ENCODE measurements at places on chromosomes 1 and 21. TPM values are rescaled to one million over a fixed set of nuclear protein-coding genes. Genes with fewer than 3 reads are reported as not detected.

The AKNAD1 gene
- 0.67 TPM for total RNA-seq

The BOLA1 gene
- total RNA-seq = 16.5 TPM

The HSD3B1 gene
- total RNA-seq = not detected

The TSPEAR gene
- total RNA-seq = 0.23 TPM

The LRRC38 gene
- total RNA-seq = 0.17 TPM

The NFIA gene
- 66.6 TPM for total RNA-seq

The IGSF21 gene
- 3.2 TPM for total RNA-seq

The CHD5 gene
- 0.23 TPM for total RNA-seq

GRCh38 chr1:199018471-199019135 is 379.8 kb downstream of the PTPRC start:
- no peak overlapping the region for H3K4me3 ChIP-seq
- no peaks in the 10 kb centered on the region for H3K36me3 ChIP-seq
- no peaks in the 10 kb centered on the region for H3K4me1 ChIP-seq
- H3K27ac ChIP-seq = no peak overlapping the region
- no peak for DNase-seq
- no peaks in the 10 kb centered on the region for H3K27me3 ChIP-seq

- no peak overlapping the region for H3K27ac ChIP-seq
- no peak for DNase-seq
- H3K36me3 ChIP-seq = no peaks in the 10 kb centered on the region
- H3K4me3 ChIP-seq = no peak overlapping the region
- no peaks in the 10 kb centered on the region for H3K4me1 ChIP-seq
- no peaks in the 10 kb centered on the region for H3K27me3 ChIP-seq
Observed at GRCh38 chr1:74323937-74324473, 88.8 kb downstream of the TNNI3K start.

DNA sequence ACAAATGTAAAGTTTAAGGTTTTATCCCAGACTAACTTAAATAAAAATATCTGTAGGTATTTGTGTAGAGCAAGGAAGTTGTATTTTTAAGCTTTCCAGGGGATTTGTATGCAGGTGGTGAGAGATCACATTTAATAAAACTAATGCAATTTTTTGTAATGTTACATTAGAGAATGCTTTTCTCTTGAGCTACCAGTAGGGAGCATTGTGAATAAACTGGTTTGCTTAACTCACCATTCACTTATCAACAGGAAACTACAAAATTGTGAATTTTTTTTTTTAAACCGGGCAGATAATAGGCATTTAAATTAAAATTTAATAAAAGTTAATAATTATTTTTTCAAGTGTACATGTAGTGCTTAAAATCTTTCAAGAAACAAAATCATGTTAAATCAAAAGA is 78.6 kb downstream of the IVNS1ABP start:
- no peaks in the 10 kb centered on the region for H3K4me1 ChIP-seq
- H3K4me3 ChIP-seq = no peak overlapping the region
- no peak for DNase-seq
- H3K27ac ChIP-seq = no peak overlapping the region
- H3K27me3 ChIP-seq = no peaks in the 10 kb centered on the region

DNA sequence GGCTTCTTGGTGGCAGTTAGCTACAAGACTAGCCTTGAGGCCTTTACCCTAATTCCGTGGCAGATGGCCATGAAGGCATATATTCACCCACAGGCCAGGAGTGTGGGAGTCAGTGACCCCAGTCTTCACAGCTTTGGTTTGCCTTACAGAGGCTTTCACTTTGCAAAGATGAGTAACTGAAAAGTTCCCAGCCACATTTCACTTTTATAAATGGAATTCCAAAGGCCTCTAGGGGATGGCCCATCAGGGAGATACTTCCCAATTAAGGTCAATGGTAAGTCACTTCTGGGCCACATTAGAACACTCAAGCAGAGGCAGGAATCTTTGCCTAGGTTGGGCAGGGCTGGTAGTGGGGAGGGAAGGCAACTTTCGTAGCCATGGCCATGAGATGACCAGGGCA is 13.1 kb upstream of the HEYL start:
- H3K4me1 ChIP-seq = peaks cover 6% of the 10 kb centered on the region
- H3K27ac ChIP-seq = no peak overlapping the region
- H3K27me3 ChIP-seq = no peaks in the 10 kb centered on the region
- DNase-seq = no peak
- no peaks in the 10 kb centered on the region for H3K36me3 ChIP-seq
- no peak overlapping the region for H3K4me3 ChIP-seq

DNA sequence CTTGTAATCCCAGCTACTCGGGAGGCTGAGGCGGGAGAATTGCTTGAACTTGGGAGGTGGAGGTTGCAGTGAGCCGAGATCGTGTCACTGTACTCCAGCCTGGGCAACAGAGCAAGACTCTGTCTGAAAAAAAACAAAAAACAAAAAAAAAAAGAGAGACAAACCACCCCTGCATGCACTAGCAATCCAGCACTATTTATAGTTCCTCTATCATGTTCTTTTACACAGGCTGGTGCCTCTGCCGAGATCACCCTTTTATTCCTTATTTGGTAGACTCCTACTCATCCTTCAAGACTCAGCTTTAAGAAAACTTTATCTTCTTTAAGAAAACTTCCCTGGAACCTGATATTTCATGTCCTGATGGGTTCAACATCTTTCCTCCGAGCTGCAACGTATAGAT is 10.8 kb downstream of the FMO5 start:
- peaks cover 34% of the 10 kb centered on the region for H3K36me3 ChIP-seq
- no peak overlapping the region for H3K4me3 ChIP-seq
- no peak overlapping the region for H3K27ac ChIP-seq
- DNase-seq = no peak
- no peaks in the 10 kb centered on the region for H3K27me3 ChIP-seq

GRCh38 chr1:191320062-191320461 is 838.2 kb upstream of the RGS18 start:
- no peak overlapping the region for H3K27ac ChIP-seq
- no peaks in the 10 kb centered on the region for H3K36me3 ChIP-seq
- no peaks in the 10 kb centered on the region for H3K27me3 ChIP-seq

- no peak overlapping the region for H3K27ac ChIP-seq
- no peak overlapping the region for H3K4me3 ChIP-seq
- peaks cover 73% of the 10 kb centered on the region for H3K27me3 ChIP-seq
- DNase-seq = no peak
Observed at GRCh38 chr1:231163830-231164427, 2.1 kb downstream of the TRIM67 start.

DNA sequence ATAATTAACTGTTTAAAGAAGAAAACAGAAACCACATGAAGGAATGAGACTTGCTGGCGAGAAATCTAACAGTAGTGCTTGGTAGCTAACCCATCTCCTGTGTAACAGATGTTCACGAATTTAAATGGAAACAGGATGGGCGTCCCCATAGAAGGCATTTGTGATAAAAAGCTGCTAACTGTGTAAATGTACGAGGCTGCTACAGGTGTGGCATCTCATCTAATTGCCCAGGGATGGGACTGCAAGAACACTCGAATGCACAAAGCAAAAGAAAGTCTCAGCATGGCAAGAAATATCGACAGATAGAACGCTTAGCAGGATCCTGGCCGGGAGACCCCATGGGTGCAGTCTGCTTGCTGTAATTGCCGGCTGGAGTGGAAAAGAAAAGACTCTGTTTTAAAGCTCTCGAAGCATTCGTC is 112.7 kb downstream of the RUNX1 start:
- peaks cover 11% of the 10 kb centered on the region for H3K4me1 ChIP-seq
- H3K27ac ChIP-seq = no peak overlapping the region
- DNase-seq = no peak

GRCh38 chr1:180966744-180967536 is 54.2 kb downstream of the KIAA1614 start:
- DNase-seq = no peak
- H3K4me1 ChIP-seq = no peaks in the 10 kb centered on the region
- no peaks in the 10 kb centered on the region for H3K27me3 ChIP-seq
- H3K36me3 ChIP-seq = peaks cover 24% of the 10 kb centered on the region
- no peak overlapping the region for H3K4me3 ChIP-seq

GRCh38 chr1:26794391-26794790 is 6.6 kb downstream of the PIGV start:
- DNase-seq = no peak
- no peaks in the 10 kb centered on the region for H3K27me3 ChIP-seq
- no peak overlapping the region for H3K27ac ChIP-seq
- H3K4me3 ChIP-seq = no peak overlapping the region

- peaks cover 26% of the 10 kb centered on the region for H3K36me3 ChIP-seq
- H3K27me3 ChIP-seq = no peaks in the 10 kb centered on the region
- no peak overlapping the region for H3K27ac ChIP-seq
- no peak for DNase-seq
Observed at GRCh38 chr1:19310720-19311502, 1.0 kb downstream of the AKR7A2 start.

DNA sequence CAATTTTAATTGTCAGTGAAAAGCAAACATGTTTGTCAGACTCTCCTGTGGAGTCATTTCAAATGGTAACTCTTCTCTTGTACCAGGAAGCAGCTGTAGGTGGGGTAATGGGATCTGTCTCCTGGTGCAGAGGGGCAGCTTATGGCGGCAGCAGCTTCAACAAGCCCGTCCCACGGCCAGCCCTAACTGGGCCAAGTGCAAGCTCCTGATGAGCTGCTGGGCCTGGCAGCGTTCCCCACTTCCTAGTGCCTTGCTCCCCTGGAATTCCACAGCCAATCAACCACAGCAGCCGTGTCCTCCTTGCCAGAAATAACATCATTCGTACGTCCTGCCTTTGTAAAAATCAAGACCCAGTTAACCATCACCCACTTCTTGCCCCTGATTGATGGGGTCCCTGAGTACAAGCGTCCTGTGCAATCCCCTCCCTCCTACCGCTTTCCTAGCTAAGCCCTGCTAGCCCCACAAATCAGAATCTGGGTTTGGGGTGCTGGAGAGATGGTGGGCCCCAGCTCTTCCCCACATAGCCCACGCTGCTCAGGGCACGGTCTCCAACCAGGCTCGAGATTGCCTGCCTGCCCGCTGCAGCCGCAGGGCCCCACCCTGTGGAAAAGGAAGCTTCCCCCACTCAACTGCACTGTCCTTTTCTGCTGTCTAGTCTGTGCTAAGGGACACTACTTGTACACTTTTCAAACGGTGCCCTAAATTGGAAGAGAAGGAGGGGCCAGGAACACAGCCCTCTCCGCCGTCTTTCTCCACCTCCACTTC is 61.2 kb downstream of the TOR1AIP2 start:
- DNase-seq = no peak
- H3K4me1 ChIP-seq = peaks cover 20% of the 10 kb centered on the region
- no peak overlapping the region for H3K27ac ChIP-seq
- no peak overlapping the region for H3K4me3 ChIP-seq
- no peaks in the 10 kb centered on the region for H3K27me3 ChIP-seq

DNA sequence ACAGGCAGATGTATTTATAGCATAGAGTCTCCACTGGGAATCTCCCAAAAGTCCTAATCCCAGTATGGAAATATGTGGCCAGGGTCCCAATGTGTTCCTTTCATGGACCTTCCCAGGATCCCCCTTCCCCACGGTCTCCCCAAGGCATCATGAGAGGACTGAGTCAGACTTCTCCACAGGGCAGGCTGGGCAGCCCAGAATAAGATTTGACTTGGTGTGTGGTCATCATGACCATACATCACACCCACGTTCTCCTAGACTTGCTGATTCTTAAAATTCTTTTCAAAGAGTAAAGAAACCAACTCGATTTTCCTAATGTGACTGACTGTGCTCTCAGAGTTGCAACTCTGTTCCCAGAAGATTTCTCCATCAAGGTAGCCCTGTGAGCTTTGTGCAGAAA is 93.9 kb upstream of the CD34 start:
- H3K4me3 ChIP-seq = no peak overlapping the region
- no peaks in the 10 kb centered on the region for H3K27me3 ChIP-seq
- H3K36me3 ChIP-seq = no peaks in the 10 kb centered on the region
- no peaks in the 10 kb centered on the region for H3K4me1 ChIP-seq
- H3K27ac ChIP-seq = no peak overlapping the region

- peaks cover 8% of the 10 kb centered on the region for H3K4me1 ChIP-seq
- H3K27me3 ChIP-seq = peaks cover 16% of the 10 kb centered on the region
- peak; percentile 76 for DNase-seq
Observed at GRCh38 chr1:29259802-29260441, 23.6 kb downstream of the PTPRU start.

Data from upper lobe of right lung (tissue), 1 donor.